ENCODE measurements at places on chromosomes 4 and X. TPM values are rescaled to one million over a fixed set of nuclear protein-coding genes. Genes with fewer than 3 reads are reported as not detected.

GRCh38 chr4:45155081-45155777 lies 428.9 kb upstream of the GNPDA2 start:
- H3K27me3 ChIP-seq, result no peaks in the 10 kb centered on the region
- no peak overlapping the region for H3K27ac ChIP-seq
- no peaks in the 10 kb centered on the region for H3K36me3 ChIP-seq
- no peaks in the 10 kb centered on the region for H3K4me1 ChIP-seq
- no peak for DNase-seq

Gene CXorf65
- 2.0 TPM for polyA plus RNA-seq

DNA sequence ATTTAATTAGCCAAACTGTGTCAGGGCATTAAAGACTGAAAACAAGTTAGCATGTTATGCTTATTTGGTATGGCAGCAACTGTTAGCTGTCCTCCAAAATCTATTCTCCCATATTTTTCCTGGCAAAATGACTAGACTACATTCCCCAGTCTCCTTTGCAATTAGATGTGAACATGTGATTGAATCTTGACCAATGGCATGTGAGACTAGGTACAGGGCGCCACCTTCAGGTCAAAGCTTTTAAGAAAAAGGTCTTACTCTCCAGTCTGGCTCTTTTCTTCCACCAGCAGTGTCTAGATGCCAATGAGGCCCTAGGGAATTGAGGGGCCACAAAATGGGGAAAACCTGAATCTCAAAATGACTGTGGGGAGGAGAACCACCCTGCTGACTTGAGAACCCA lies 408.2 kb downstream of the SMARCA1 start:
- H3K4me3 ChIP-seq, result no peak overlapping the region
- H3K27ac ChIP-seq, result no peak overlapping the region
- no peak for DNase-seq
- H3K27me3 ChIP-seq, result no peaks in the 10 kb centered on the region
- H3K36me3 ChIP-seq, result no peaks in the 10 kb centered on the region

DNA sequence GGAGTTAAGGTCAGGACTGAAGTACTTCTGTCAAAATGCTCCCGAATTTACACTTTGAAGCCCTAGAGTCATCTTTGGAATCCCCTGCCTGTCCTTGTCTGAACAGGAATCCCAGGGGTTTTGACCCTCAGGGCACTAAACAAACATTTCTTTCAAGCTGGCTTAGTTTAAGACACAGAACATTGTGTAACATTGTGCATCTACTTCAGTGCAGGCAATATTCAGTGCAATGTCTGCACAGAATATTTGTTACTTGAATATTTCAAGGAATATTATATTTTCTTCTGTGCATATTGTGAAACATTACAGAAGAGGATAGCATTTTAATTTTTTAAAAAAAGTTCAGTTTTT lies 763.4 kb downstream of the PCDH18 start:
- H3K4me1 ChIP-seq, result no peaks in the 10 kb centered on the region
- no peak overlapping the region for H3K27ac ChIP-seq
- no peak overlapping the region for H3K4me3 ChIP-seq
- no peaks in the 10 kb centered on the region for H3K36me3 ChIP-seq
- DNase-seq, result no peak
- no peaks in the 10 kb centered on the region for H3K27me3 ChIP-seq

GRCh38 chr4:165757451-165757850 lies 115.6 kb upstream of the TLL1 start:
- H3K36me3 ChIP-seq, result no peaks in the 10 kb centered on the region
- H3K27ac ChIP-seq, result no peak overlapping the region
- no peaks in the 10 kb centered on the region for H3K4me1 ChIP-seq
- no peaks in the 10 kb centered on the region for H3K27me3 ChIP-seq
- H3K4me3 ChIP-seq, result no peak overlapping the region
- no peak for DNase-seq

Data from naive B cell (primary cell).